NCI-H1694 (cell line): ENCODE measurements at places on chromosomes 4 and X.

DNA sequence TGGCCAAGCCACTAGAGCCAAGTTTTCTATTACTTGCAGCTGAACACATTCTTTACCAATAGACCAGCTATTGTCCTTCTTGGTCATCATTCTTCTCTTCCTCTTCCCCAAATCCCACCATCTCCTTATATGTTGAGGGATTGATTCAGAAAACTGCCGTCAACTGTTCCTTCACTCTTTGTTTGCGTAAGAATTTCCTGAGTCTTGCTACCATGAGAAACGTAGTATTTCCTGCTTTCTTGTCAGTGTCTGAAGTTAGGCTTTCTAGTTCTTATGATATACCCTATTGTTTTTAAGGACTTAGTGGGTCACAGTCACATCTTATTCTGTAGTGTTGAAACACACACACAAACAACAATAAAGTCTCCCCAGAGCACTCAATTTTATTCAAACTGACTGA lies 20.1 kb downstream of the IGFBP7 start:
- DNase-seq = no peak

DNA sequence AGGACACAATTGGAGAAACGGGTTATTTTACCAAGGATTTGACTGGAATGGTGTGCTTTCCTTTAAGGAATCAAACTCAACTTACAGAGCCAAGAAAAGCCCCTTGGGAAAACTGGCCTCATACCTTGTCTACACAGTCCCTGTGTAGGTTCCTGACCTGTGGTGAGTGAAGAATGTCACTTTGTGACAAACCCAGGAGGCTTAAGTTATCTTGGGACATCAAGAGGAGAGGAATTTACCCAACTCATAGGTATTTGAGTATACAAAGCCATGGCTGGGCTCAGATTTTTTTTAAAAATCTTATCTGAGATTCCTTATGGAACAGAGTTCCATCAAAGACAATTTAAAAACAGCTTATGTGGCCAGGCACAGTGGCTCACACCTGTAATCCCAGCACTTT lies 112.1 kb downstream of the EIF4E start:
- DNase-seq = no peak

- DNase-seq = peak; percentile 86
Observed at GRCh38 chr4:151169223-151169622, 69.8 kb downstream of the RPS3A start.

- no peak for DNase-seq
Observed at GRCh38 chr4:125522992-125523391, 208.2 kb downstream of the FAT4 start.

DNA sequence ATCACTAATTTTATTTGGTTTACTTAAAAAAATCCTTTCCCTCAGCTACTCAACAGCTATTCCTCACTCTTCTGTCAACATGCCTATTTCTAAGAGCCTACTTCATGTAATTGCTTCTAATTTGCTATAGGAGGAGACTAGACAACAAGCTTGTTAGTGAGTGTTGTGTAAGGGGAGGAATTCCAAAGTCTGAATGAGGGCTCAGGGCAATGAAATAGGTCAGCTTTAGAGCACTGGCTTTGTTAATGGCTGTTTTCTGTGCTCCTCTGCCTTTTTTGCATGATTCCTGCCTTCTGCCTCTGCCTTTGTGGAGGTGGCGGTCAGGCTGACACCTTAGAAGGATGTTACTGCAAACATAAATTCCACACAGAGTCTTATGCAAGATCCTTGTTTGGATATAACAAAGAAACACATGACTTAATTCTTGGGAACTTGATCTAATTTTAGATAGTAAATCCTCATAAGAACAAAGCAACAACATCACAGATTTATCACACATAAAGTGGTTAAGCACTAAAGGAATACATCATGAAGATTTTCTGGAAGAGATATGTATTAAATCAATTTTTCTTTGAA lies 15.0 kb upstream of the PAGE1 start:
- DNase-seq = no peak

DNA sequence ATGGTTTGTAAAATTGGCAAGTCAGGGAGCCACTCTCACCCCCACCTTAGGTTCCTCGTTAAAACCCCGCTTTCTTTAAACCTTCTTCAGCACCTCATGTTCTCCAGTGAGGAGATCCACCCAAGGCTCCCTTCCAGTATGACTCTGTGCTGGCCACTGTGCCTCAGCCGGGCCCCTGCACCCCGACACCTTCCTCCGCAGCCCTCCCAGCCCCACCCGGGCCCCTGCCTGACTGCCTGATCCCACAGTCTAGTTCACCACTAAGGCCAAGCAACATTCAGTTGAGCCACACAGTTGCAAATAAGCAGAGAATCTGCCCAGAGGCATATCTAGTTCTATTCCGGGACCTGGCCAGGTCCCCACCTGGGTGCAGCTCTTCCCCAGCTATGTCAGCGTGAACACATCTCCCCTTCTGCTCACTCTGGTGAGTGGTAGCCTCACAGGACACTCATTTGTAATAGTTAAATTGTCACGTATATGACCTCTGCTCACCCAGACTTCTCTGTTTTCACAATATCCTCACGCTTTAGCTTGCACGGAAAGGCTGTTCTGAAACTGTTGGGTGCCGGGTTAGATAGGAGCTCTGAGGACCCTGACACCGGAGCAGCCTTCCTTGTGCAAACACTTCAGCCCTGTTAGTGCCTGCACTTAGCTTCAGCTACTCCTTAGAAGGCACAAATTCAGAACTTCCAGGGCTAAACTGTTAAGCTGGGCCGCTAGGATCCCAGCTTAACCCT lies 146.8 kb downstream of the DCTD start:
- no peak for DNase-seq

GRCh38 chr4:117479673-117480072 lies 394.3 kb upstream of the TRAM1L1 start:
- no peak for DNase-seq

GRCh38 chr4:89299153-89299791 lies 8.3 kb downstream of the GPRIN3 start:
- DNase-seq = no peak

DNA sequence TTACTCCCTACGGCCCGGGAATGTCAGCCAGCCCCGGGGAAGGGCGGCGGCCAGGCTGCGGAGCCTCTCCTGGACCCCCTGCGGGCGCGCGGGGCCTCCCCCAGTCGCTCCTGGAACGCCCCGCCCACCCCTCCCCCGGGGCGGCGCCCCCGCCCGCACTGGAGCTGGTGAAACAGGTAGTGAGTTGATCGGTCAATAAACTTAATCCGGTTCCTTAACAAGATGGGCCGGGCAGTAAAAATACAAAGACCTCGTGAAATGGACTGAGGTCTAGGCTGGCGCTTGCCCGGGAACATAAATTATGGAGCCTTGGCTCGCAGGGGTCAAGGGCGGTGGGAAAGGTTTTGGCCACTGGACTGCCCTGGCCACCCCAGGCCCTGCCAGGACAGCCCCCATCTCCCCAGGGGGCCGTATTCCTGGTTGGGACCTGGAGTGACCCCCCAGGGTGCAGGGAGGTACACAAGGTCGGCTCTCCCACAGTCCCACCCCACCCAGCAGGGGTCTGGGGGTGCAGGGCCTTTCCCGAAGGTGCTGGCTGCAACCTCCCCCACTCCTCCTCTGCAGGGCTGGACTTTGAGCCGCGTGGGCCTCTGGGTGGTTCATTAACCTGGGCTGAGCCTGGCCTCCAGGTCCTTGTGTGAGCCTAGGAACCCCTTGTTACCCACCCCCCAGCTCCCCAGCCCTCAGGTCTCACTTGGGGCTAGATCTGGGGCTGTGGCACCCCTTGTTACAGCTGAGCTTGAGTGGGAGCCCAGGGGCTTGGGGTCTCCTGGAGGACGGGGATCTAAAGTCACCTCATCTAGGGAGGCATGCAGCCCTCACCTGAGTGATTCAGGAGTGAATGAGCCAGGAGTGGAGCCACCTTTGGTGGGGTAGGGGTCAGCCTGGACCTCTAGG lies 2.5 kb downstream of the FGFR3 start:
- no peak for DNase-seq

DNA sequence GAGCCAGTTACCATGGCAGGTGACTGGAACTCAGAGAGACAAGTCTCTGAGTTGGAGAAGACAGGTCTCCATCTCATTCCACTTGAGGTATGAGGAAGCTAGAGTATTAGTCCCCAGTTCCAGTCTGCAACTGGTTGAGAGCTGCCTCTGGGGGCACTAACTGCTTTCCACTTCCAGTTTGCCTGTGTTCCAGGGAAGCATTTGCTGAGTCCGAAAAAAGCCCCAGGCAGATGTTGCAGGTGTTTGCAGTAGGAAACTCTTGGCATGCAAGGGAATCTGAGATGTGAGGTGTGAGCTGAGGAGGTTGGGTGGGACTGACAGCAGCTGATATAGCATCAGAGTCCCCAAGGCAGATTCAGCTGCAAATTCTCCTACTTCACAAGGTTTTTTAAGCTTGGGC lies 272.2 kb upstream of the CASK start:
- no peak for DNase-seq

GRCh38 chr4:155530290-155530689 lies 136.4 kb upstream of the GUCY1A1 start:
- no peak for DNase-seq

- DNase-seq = no peak
Observed at GRCh38 chr4:155608225-155608885, 58.3 kb upstream of the GUCY1A1 start.

GRCh38 chr4:85423431-85423830 lies 51.5 kb upstream of the ARHGAP24 start:
- no peak for DNase-seq

- DNase-seq = no peak
Observed at GRCh38 chr4:6751611-6752485, 30.7 kb upstream of the KIAA0232 start.

GRCh38 chr4:182354867-182355266 lies 111.7 kb downstream of the TENM3 start:
- DNase-seq = no peak

GRCh38 chrX:57906790-57907189 lies 3.5 kb downstream of the ZXDA start:
- no peak for DNase-seq

DNA sequence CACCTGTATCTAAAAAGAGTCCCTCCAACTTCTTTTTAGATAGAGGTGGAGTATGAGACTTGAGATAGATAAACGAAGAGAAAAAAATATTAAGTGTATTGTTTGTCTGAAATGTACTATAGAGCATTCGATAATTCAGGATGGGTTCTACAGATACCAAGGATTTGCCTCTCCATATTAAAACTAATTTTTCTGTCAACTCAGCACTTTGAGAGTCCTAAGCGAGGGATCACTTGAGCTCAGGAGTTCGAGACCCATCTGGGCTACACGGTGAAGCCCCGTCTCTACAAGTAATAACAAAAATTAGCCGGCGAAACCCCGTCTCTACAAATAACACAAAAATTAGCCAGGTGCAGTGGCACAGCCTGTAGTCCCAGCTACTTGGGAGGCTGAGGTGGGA lies 1.5 kb downstream of the DNAAF6 start:
- DNase-seq = no peak

GRCh38 chr4:3360777-3361176 lies 68.0 kb downstream of the RGS12 start:
- DNase-seq = no peak

DNA sequence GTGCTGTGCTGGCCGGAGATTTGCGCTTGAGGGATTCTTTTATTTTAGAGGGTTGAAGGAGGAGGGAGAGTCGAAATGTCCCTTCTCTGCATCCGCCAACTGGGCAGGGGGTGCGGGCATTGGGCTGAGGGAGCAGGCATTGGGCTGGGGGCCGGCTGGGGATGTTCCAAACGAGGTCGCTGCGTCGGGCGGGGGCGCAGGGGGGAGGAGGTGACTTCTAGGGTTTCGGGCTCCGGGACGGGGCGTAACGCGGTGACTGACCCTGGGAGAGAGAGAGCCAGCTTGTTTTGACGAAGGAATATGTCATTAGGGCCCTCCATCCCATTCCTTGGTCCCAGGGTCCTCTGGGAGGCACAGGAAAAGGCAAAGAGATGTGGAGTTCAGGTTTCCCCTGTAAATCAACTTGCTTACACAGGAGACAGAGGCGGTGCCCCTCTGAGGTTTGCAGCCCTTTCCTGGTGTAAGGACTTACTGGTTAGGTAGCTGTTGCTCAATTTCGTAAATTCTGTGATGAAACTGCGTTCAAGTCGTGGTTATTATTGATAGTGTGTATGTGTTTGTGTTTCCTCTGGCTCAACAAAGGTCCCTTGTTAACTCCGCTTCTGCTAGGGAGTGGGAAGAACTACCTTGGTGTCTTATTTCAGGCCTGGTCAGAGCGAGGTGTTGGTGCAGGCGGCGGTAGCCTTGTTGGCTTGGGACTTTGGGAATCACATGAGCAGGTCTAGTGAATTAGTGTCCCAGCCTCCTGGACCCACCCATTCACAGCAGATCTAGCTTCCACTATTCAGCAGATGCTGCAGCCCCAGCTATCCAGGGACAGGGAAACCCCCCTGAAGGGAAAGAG lies 716 bp downstream of the FHIP1A start:
- no peak for DNase-seq

DNA sequence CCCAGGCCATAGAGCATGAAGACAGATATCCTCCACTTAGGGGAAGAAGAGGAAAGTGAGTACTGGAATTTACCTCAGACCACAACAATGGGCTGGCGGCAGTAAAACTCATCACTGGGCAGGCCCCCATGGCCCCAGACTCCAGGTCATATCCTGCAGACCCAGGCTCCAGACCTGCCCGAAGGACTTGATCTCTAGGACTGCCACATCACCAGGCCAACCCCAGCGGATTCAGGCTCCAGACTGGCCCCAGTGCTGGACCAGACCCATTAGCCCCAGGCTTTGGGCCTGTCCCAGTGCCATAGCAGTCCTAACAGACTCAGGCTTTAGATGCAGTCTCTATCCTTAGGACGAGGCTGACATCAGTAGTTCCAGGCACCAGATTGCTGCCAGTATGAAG lies 190.6 kb downstream of the DLG3 start:
- no peak for DNase-seq

GRCh38 chr4:152937336-152938236 lies 1.5 kb downstream of the FHDC1 start:
- no peak for DNase-seq

DNA sequence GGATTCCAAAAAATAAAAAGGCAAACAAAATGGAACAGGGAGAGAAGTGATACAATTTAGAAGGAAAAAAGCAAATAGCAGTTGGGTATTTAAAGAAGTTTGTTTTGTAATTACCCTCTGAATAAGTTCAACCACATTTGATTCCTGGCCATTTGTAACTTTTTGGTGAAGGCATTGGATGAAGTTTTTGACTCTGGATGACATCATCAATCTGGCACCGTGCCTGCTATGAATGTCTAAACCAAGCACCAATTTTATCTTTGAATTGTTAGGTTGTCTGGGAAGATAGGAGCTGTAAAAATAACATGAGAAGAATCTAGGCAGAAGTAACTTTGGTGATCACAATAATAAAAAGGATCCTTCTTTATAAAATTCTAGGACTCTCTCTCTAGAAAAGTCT lies 29.5 kb downstream of the TMPRSS11A start:
- no peak for DNase-seq

GRCh38 chr4:83358410-83358809 lies 23.8 kb upstream of the HPSE start:
- DNase-seq = no peak
